ENCODE measurements at places on chromosomes 13 and 19.

- H3K27me3 ChIP-seq, result no peaks in the 10 kb centered on the region
- peaks cover 23% of the 10 kb centered on the region for H3K4me1 ChIP-seq
- no peak overlapping the region for H3K4me3 ChIP-seq
- no peaks in the 10 kb centered on the region for H3K36me3 ChIP-seq
Measured at GRCh38 chr19:4873930-4874329, 6.5 kb upstream of the PLIN3 start.

DNA sequence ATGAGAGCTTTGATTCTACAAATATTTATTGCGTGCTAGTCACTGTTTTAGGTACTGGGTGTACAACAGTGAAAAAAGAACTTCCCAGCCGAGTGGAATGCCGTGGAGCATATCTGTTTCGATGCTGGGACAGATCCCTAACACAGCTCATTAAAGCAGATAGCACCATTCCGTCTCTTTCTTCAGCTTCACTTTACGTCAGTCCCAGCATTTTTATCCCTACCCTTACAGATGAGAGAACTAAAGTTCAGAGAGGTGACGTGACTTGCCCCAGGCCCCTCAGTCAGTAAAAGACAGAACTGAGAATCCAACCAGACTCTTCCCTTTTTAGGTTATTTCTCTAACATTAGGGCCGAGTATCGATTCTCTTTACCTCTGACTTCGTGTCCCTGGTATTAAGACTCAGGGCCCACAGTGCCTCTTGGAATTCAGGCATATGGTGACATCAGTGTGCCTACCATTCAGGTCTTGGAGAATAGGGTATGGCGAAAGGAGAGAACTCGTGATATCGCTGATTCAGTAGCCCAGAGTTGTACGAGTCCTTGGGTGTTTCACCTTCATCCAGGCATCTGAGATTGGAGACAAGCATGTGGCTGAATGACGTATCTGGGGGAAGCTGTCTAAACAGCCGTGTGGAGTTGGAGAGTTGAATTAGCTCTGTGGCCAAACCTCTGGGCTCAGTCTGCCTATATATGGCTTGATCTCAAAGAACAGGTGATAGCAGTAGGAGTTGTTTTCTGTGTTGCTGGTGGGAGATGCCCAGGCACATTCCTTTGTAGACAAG lies 27.1 kb downstream of the ACTN4 start:
- H3K27me3 ChIP-seq, result no peaks in the 10 kb centered on the region
- no peak overlapping the region for H3K4me3 ChIP-seq
- H3K36me3 ChIP-seq, result peaks cover 16% of the 10 kb centered on the region
- no peak overlapping the region for H3K27ac ChIP-seq
- DNase-seq, result no peak

- H3K36me3 ChIP-seq, result peaks cover 30% of the 10 kb centered on the region
- peaks cover 26% of the 10 kb centered on the region for H3K4me1 ChIP-seq
Measured at GRCh38 chr19:20167020-20167644, at the start of gene ZNF486. Gene ZNF486, plus strand, starts transcription at chr19:20167214. Its CDS starts 117 bp downstream, at chr19:20167331.

DNA sequence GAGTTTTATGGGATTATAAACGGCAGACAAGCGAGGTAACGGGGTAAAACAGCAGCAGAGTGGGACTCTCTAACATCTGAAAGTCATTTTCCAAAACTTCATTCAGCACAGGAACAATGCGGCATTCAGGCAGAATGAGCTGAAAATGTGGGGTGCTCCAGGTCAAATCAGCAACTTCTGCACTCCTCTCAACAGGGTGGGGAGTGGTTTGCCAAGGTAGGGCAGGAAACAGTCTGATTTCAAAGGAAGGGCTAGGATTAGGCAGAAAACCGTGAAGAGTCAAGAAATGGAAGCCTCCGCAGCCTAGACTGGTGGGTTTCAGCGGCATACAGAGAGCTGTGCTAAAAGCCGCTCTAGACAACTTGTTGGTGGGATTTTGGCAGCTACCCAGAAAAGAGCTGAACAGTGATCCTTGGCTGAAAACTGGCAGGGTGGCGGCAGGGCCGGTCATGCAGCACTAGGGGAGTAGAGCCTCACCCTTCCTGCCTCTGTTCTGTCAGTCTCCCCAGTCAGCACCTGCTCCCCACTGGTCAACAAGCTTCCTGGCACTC lies 154.2 kb upstream of the KLF12 start:
- H3K27me3 ChIP-seq, result no peaks in the 10 kb centered on the region
- H3K27ac ChIP-seq, result peak overlapping the region; percentile 56
- H3K4me3 ChIP-seq, result peak overlapping the region; percentile 57
- peaks cover 29% of the 10 kb centered on the region for H3K4me1 ChIP-seq
- peak; percentile 59 for DNase-seq
- H3K36me3 ChIP-seq, result no peaks in the 10 kb centered on the region

GRCh38 chr19:52993342-52994178 lies 20.2 kb upstream of the ERVV-1 start:
- peak overlapping the region; percentile 62 for H3K27ac ChIP-seq
- peak overlapping the region; percentile 53 for H3K4me3 ChIP-seq
- H3K36me3 ChIP-seq, result no peaks in the 10 kb centered on the region
- H3K27me3 ChIP-seq, result no peaks in the 10 kb centered on the region
